ENCODE measurements at places on chromosomes 1 and 21.

DNA sequence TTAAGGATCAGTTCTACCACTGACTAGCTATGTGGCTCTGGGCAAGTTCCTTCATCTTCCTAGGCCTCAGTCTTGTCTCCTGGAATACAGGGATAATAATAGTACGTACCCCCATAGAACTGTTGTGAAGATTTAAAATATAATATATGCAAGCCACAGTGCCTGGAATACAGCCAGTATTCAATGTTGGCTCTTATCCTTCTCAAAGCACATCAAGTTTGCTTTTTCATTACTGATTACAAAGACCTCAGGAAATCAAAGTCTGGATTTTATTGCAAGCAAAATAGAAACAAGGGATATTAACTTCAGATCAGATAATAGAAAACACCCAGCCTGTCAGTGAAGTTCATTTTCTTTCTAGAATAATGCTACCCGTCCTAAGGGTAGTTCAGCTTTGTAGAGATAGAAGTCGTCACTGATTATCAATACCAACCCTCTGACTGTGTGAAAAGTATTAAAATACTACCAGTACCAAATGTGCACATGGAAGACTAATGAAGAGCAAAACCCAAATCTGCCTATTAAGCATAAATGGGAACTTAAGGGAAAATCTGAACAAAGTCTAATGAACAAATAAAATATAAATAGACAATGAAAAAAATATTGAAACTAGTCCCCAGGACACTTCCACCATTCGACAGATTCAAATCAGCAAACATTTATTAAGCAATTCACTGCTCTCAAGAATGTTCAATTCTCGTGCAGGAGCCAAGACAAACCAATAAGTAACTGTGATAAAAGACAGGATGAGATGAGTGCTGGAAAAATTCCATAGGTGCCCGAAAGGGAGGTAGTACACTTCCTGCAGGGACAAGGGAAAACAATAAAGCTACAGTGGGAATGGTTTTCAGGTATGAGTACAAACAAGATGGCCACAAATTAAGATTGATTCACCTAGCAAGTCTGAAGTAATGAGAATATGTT lies 206.2 kb downstream of the SMYD3 start:
- DNase-seq, result no peak

- no peak for DNase-seq
Measured at GRCh38 chr1:150164779-150165178, 15.1 kb downstream of the PLEKHO1 start.

GRCh38 chr1:53086491-53087070 lies 24.6 kb downstream of the PODN start:
- DNase-seq, result no peak

DNA sequence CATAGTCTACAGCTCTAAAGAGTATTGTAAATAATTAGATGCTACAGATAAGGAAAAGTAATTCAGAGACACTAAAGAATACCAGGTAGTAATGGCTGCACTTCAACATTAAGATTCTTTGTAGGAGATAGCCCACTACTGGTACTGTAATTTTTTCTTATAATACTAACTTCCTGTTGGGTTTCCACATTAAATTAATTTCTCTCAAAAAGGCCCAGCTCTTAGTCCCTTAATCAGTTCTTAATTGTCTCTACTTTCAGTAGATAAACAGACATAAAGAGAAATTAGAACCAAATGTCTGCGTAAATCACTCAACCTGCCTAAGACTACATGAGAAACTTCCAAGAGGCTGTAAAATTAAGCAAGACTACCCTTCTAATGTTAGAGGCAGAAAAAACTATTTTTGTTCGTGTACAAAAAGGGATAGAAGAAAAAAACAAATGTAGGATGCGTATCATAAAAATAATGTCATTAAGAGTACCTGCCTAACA lies 83.4 kb downstream of the NOTCH2 start:
- no peak for DNase-seq

DNA sequence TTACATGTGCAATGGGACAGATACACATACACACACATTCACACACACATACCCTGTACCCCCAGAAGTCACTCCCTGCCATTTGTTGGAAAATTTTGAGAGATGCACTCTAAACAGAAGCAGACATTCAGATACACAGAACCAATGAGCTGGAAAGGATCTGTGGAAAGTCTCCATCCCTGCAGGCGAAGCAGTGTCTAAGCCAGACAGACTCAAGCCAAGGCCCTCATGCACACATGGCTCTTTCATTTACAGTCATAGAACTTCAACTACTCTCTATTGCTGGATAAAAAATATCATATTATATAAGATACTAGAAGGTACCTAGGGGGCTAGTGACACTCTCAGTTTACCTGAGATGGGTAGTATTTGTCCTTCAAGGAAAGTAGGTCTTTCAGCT lies 7.3 kb upstream of the SEC16B start:
- DNase-seq, result no peak

- DNase-seq, result no peak
Measured at GRCh38 chr1:30329802-30330557, 393.4 kb downstream of the MATN1 start.

GRCh38 chr1:39387452-39387851 lies 104.0 kb upstream of the BMP8A start:
- no peak for DNase-seq

DNA sequence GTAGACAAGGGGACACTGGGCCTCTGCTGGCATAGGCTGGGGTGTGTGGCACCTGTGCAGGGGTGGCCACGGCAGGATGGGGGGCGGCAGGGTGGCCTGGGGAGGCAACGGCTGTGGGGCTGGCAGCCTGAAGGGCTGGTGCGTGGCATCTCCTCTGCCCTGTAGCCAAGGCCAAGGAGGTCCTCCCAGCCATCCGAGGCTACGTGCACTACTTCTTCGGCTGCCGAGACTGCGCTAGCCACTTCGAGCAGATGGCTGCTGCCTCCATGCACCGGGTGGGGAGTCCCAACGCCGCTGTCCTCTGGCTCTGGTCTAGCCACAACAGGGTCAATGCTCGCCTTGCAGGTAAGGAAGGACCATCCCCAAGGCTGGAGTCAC lies 36.0 kb upstream of the LHX4 start:
- DNase-seq, result no peak

All from stimulated activated CD8-positive, alpha-beta memory T cell treated with anti-CD3 and anti-CD28 coated beads, Interleukin-7, amount 100 ng/mL, for 24 hours (primary cell).